ENCODE measurements at places on chromosomes 5 and 9.
A peak's percentile ranks its signal among the peaks of the same experiment; 100 is the strongest.

DNA sequence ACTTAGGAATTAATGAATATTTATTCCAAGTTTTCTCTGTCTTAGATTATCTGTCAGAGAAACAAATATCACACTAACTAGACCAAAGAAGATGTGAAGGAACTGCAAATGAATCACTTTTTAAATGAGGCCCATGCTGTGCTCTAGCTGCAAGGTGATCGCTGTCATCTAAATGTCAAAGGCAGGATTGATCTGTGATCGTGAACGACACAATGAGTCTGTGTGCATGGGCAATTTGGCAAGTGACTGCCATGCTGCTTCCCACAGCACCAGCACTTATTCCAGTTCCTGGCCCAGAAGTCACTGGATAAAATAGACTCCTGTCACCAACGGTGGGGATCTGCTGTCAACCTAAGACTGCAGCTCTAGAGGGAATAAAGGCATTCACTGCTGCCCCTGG, 141.2 kb downstream of the TRIM36 start:
- DNase-seq, result no peak

- no peak for DNase-seq
These were observed 119.9 kb downstream of the TMEM174 start for GRCh38 chr5:73292816-73293459.

DNA sequence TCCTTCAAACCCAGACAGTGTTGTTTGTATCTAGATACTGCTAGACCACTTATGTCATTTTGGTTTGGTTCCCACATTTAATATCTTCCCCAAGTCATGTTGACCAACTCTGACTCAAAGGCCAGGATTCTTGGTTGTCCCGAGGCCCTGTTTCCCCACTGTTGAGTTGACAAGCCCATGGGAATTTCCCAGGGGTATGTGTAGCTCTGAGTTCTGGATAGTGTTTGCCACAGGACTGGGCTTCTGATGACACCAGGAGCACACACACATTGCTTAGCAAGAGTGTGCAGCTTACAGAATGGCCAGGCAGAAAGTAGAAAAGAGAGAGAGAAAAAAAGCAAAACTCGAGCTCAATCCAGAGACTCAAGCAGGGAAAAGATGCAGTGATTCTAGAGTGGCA, 214.4 kb downstream of the NXNL2 start:
- no peak for DNase-seq

- DNase-seq, result peak; percentile 2
These were observed 231.3 kb downstream of the ENC1 start for GRCh38 chr5:74409166-74409706.

DNA sequence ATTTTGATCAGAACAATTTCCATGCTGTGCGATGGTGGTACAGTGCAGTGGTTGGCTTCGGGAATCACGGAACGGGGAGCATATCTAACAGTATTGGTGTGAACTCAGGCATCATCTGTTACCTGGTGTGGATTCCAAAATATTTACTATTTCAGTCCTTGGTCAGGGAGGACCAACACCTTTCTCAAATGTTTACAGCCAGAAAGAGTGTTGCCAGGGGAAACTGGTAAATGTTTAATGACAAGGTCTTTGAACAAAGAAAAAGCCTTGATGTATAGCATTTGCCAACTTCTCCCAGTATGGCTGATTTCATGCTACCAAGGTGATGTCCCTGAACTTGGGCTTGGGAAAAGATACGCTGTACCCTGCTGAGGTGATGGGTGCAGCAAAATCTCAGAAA, 145.6 kb upstream of the POC5 start:
- no peak for DNase-seq

DNA sequence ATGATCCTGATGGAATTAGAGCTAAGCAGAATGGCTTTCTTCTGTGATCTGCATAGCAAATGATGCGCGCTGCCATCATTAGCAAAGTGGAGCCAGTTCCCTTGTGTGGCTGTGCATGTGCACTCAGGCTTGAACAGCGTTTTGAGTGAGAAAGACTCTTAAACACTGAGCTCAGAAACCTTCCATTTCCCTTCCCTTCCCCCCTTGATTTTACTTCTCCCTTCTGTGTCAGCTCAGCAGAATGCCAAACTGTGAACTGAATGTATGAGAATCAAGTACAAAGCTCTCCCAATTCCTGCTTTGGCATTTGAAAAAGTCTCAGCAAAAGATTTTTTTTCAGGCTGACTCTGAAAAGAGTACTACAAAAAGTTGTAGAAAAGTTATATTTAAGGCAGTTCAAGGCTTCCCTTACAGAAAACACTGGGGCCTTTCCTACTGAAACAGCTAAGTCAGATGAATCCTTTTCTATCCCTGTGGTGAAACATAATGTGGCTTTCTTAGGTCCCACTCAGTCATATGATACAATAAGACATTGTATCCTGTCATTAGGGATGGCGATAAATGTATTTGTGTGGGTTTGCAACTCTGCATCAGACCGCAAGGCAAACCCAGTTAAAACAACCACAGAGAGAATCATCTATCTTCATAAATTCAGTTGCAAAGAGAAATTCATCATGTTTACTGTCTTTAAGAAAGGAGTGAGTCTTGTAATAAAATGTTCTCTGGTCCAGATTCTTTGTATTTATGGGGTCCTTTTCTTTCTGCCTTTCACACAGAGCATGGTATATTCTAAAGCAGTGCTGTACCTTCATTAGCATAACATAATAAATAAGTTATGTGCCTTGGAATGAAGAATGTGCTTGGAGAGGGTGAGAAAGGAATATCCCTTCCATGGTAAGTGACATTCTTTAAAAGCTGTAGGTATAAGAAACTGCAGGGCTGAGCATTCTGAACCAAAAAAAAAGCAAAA, 222.6 kb downstream of the CAAP1 start:
- DNase-seq, result no peak

DNA sequence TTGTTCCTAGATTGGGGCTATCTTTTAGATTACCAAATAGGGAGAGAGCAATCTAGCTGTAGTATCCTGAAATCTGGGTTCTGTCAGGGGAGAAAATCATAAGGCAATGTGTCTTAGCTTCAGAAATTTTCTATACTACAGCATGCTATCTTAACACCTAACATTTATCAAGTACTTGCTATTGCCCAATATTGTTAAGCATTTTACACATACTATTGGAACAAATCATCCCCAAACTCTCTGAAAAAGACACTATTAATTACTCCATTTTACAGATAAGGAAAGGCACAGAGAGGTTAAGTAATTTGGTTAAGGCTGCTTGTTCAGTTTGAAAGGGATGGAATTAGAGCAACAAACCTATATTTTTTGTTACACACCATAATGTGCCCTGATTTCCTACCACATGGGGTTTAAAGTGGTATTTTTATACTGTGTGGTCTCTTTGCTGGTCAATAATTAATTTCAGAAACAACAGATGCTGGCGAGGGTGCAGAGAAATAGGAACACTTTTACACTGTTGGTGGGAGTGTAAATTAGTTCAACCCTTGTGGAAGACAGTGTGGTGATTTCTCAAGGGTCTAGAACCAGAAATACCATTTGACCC, 57.2 kb upstream of the RIC1 start:
- DNase-seq, result no peak

DNA sequence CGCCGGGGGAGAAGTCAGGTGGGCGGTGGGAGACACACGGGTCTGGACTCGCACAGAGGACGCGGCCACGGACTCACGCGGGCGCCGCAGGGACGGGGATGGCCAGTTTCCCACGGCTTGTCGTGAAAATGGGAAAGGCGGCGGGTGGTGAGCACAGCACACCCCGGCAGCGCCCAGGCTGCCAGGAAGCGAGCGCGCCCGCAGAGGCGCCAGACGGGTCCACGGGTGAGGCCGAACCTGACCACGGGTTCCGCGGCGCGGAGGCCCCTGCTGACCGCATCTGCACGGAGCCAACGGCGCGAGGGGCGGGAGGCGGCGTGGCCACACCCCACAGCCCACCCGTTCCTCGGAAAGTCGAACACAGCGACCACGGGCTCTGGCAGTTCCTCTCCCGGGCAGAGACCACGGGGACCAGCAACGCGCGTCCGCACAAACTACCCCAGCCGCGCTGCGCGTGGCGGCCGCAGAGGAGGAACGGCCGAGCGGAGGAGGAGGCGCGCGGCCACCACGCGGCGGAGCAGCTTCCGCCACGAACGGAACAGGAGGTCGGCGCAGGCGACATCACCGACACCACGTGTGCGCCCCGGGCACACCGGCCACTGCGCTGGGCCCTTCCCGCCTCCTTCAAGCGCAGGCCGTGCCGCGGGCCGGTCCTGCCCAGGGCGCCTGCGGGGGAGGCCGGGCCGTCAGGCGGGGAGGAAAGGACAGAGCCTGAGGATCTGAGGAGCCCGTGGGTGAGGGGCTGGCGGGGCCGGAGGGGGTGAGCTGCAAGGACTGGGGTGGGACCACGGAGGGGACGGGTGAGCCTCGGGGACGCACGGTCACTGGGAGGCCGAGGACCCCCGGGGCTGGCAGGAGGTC, 5.6 kb downstream of the EXD3 start:
- no peak for DNase-seq

DNA sequence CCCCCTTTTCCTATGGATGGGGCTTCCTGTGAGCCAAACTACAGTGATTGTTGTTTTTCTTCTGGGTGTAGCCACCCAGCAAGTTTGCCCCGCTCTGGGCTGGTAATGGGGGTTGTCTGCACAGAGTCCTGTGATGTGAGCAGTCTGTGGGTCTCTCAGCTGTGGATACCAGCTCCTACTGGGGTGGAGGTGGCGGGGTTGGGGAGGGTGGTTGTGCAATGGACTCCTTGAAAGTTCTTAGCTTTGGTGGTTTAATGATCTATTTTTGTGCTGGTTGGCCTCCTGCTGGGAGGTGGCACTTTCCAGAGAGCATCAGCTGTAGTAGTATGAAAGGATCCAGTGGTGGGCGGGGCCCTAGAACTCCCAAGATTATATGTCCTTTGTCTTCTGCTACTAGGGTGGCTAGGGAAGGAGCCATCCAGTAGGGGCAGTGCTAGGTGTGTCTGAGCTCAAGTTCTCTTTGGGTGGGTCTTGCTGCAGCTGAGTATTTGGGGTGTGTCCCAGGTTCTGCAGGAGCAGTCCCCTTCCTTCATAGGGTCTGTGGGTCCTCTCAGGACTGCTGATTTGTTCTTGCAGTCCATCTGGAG, 275.6 kb upstream of the PAPPA start:
- DNase-seq, result no peak

DNA sequence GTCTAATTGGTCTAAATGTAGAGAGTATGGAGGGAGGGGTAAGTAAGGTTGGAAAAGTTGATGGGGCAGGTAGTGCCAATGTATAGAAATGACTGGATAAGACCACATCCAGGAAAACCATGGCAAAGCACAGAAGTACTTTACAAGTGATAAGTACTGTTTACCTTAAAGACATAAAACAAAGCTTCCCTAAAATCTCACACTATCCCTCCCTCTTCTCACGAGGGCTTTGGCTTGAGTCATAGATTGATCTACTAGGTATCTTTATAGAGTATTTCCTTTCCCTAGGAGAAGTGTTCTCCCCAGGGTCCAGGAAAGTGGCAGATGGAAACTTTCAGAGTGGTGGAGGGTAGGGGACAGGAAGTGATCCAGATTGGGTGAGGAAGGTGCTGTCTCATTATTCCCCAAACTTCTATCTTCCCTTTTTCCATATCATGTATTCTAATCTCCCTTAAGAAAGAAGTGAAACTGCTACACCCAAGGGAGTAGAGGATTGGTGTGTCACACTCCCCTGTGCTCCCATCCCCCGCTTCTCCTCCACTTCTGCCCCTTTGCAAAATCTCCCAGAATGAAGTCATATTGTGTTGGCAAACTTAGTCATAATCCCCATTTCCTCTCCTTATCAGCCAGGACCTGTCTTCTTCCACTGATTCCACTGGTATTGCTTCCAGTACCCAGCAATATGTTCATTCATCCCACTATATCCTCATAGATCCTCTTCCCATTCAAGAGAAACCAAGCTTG, 14.6 kb downstream of the IL33 start:
- no peak for DNase-seq

- DNase-seq, result no peak
These were observed 122.4 kb upstream of the OSMR start for GRCh38 chr5:38723426-38723825.

- DNase-seq, result no peak
These were observed 46.7 kb downstream of the FNBP1 start for GRCh38 chr9:129996161-129996830.

DNA sequence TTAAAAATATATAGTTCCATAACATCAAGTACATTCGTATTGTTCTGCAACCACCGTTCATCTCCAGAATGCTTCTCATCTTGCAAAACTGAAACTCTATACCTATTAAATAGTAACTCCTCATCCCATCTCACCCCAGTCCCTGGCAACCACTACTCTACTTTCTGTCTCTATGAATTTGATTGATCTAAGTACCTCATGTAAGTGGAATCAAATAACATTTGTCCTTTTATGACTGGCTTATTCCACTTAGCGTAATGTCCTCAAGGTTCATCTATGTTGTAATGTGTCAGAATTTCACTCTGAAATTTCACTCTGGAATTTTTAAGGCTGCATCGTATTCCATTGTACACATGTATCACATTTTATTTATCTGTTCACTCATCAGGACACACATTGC, 132.1 kb upstream of the RUSC2 start:
- DNase-seq, result no peak

- DNase-seq, result no peak
These were observed 329.0 kb downstream of the ICE1 start for GRCh38 chr5:5751498-5751897.

- DNase-seq, result no peak
These were observed 23.2 kb downstream of the TPPP start for GRCh38 chr5:669842-670395.

- DNase-seq, result peak; percentile 87
These were observed 22.1 kb downstream of the PTCH1 start for GRCh38 chr9:95494416-95495371.

DNA sequence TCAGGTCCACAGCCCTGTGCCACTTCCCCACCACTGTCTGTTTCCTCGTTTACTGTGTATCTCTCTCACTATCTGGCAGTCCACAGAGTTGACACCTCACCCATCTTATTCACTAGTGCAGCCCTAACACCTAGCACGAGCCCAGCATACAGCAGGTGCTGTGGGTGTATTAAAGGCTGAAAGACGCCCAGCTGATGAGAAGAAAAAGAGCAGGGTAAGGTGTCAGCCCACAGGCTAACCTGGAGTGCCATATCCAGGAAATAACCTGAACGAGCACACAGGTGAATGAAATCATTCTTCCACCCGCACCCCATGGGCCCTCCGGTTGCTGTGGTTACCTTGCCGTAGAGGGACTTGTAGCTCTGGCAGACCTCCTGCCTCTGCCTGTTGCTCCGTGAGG, 18.6 kb downstream of the ANXA6 start:
- DNase-seq, result peak; percentile 37

- no peak for DNase-seq
These were observed 203.8 kb upstream of the ACO1 start for GRCh38 chr9:32180597-32180996.

DNA sequence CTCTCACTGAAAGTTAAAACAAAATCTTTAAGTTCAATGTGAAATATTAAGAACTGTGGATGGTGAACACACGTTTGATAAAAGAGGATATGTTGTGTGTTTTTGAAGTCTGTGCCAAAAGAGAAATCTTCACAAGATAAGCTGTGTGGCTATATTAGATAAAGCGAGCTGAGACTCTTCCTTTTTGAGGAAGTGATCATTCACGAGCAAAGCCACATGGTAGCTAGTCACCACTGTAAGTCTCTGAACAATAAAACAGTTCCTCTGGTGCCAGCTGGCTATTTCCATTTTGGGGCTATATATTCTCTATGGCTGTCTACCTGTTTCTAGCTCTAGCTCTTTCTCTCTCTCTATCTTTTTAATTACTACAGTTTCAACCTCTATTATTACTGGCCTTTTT, 1849.2 kb upstream of the C9orf72 start:
- DNase-seq, result no peak

- no peak for DNase-seq
These were observed 30.4 kb downstream of the RUSC2 start for GRCh38 chr9:35520364-35520710.
